ENCODE measurements at places on chromosomes 16 and 17.

- H3K4me3 ChIP-seq = no peak overlapping the region
Observed at GRCh38 chr17:78045316-78045715, 83.2 kb downstream of the TMC6 start.

GRCh38 chr17:68868708-68869107 is 86.5 kb downstream of the ABCA8 start:
- no peak overlapping the region for H3K4me3 ChIP-seq
- DNase-seq = no peak
- no peaks in the 10 kb centered on the region for H3K27me3 ChIP-seq
- H3K27ac ChIP-seq = no peak overlapping the region
- no peaks in the 10 kb centered on the region for H3K36me3 ChIP-seq
- no peaks in the 10 kb centered on the region for H3K4me1 ChIP-seq

DNA sequence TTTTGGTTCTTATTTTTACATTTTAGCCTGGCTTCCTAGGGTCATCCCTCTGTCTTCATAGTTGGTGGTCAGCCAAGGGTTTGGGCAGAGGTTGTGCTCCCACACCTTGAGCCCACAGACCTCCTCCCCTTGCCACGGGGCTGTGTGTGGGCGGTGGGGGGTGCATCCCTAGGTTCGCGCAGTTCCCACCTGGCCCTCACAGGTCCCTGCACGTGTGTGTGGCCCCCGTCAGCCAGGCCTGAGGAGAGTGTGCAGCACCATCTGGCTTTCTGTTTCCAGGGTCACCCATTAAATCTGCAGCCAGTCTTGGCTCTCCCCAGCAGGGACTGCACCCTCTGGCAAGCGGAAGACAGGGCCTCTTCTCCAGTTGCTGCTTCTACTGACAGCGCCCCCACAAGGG is 13.6 kb upstream of the OGFOD3 start:
- H3K36me3 ChIP-seq = peaks cover 2% of the 10 kb centered on the region
- no peaks in the 10 kb centered on the region for H3K27me3 ChIP-seq
- H3K4me1 ChIP-seq = no peaks in the 10 kb centered on the region
- no peak overlapping the region for H3K4me3 ChIP-seq
- no peak for DNase-seq

GRCh38 chr17:1961189-1961588 is 63.9 kb downstream of the RTN4RL1 start:
- no peak overlapping the region for H3K27ac ChIP-seq
- no peaks in the 10 kb centered on the region for H3K27me3 ChIP-seq
- H3K4me3 ChIP-seq = no peak overlapping the region
- H3K36me3 ChIP-seq = no peaks in the 10 kb centered on the region
- H3K4me1 ChIP-seq = no peaks in the 10 kb centered on the region

GRCh38 chr17:4858068-4858881 is 25.1 kb downstream of the MINK1 start:
- H3K27me3 ChIP-seq = no peaks in the 10 kb centered on the region
- peaks cover 15% of the 10 kb centered on the region for H3K4me1 ChIP-seq
- no peak overlapping the region for H3K4me3 ChIP-seq

DNA sequence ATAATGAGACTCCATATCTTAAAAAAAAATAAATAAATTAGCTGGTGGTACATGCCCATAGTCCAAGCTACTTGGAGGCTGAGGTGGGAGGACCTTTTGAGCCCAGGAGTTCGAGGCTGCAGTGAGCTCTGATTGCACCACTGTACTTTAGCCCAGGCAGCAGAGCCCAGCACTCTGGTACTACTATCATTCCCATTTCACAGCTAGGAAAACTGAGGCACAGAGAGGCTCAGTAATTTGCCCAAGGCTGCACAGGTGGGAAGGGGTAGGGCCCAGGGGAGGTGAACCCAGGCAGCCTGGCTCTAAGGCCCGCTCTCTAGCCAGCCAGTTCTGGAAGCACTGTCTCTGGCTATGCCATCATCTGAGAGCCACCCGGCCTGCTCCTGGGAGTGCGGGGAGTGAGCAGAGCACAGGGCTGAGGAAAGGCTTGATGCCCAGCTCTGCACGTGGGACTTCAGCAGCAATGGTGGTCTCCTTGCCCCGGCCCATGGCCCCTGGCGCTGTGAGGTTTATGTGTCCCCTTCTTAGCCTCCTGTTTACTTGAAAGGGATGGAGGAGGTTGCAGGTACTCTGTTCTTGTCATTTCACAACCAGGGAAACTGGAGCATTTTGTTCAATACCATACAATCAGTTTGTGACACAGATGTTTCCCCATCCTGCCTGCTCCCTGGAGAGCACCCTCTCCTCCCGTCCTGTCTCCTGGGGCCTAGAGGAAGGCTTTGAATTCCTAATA is 222.3 kb downstream of the KATNIP start:
- DNase-seq = no peak
- H3K36me3 ChIP-seq = no peaks in the 10 kb centered on the region
- no peaks in the 10 kb centered on the region for H3K27me3 ChIP-seq

GRCh38 chr17:56819431-56820145 is 14.1 kb downstream of the C17orf67 start:
- H3K36me3 ChIP-seq = no peaks in the 10 kb centered on the region
- H3K4me1 ChIP-seq = peaks cover 2% of the 10 kb centered on the region
- H3K4me3 ChIP-seq = no peak overlapping the region
- H3K27ac ChIP-seq = no peak overlapping the region
- DNase-seq = no peak
- no peaks in the 10 kb centered on the region for H3K27me3 ChIP-seq

- no peaks in the 10 kb centered on the region for H3K4me1 ChIP-seq
- no peak overlapping the region for H3K4me3 ChIP-seq
- no peaks in the 10 kb centered on the region for H3K27me3 ChIP-seq
- no peak for DNase-seq
- no peaks in the 10 kb centered on the region for H3K36me3 ChIP-seq
- no peak overlapping the region for H3K27ac ChIP-seq
Observed at GRCh38 chr16:6947291-6947690, 385.4 kb upstream of the RBFOX1 start.

DNA sequence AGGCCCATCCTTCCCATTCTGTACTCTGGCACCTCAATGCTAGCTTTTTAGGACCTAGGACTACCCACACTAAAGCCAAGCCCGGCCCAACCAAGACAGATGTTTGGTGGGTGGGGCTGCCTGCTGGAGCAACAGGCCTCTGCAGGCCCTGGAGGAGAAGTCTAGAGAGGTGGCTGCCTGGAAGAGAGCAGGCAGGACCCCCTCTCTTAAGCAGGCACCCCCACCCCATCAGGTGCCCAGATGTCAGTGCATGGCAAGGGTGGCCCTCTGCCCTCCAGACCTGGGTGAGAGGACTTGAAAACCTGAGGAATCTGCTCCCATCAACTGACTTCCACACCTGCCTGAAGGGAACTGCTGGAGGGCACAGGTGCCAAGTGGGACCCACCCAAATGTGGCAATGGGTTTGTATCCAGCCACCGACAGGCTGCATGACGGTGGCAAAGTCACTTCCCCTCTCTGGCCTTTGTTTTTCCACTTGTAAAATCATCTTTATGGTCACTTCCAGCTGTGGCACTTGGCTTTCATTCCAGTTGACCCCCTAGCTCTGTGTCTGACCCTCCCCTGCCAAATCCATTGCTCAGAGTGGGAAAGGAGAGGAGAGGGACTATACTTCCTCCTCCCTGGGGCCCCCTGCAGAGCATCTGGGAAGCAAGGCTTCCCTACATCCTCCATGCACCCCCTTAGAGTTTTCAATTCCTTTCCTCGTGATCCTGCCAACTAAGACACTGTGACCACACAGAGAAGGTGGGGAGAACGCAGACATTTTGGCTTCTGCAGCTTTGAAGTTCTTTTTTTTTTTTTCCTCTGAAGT is 1.7 kb upstream of the STAT5A start:
- H3K27ac ChIP-seq = no peak overlapping the region
- peaks cover 3% of the 10 kb centered on the region for H3K27me3 ChIP-seq
- DNase-seq = no peak
- H3K4me3 ChIP-seq = no peak overlapping the region
- 0 out of 2 replicates have a peak, but pooled peaks cover 3% of the 10 kb centered on the region for H3K4me1 ChIP-seq
